ENCODE measurements at places on chromosomes 7 and 10.

DNA sequence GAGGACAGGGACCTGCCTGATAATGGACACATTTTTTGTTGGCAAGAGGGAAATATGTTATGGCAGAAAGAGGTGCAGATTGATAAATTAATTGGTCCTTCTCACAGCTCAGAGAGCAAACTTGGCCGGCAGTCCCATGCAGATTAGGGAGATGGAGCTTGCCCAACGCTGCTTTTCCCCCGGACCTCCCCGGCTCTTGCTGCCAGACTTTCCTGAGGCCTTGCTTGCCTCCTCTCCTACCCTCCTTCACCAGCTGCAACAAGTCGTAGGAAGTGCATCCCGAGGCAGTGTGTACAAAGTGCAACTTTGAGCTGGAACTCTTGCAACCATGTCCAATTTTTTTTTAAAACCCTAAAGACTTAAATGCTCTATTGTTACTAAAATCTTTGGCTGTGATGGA, 215.5 kb downstream of the LRMDA start:
- DNase-seq: no peak

DNA sequence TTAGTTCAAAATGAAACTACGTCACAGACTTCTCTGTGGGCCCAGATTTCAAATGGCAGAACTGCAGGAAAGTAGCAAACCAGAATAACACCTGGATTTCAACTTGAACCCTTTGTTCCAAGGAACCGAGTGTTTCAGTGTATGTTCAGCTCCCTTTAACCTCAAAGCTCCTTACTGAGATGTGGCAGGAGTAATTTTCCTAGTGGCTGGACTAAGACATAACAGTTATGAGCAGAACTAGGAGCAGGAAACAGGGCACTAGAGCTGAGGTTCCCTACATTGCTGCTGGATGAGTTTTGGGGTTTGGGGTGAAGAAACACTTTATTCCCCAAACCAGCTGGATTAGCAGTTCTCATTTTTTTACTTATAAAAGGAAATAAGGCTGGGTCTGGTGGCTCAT, 50.1 kb downstream of the NSUN6 start:
- no peak for DNase-seq

- no peak for DNase-seq
These were observed 78.0 kb upstream of the C1QL3 start for GRCh38 chr10:16599662-16600061.

GRCh38 chr10:123974406-123974805, 82.8 kb upstream of the CPXM2 start:
- no peak for DNase-seq

DNA sequence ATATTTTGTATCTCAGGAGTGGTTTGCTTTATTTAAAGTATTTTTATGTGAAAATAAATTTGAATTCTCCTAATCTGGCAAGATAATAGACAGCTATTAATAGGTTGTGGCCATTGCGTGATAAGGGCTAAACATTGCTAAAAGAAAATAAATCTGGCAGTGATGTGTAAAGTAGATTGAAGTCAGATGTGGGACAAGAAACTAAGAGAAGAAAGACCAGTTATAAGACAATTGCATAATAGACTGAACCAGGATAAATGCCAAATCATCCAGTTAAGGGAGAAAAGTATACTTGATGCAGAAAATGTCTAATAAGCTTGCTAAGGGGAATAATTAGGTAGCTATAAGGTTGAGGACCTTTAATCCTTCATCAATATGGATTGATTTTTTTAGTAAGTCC, 197.5 kb upstream of the CSTF2T start:
- no peak for DNase-seq

DNA sequence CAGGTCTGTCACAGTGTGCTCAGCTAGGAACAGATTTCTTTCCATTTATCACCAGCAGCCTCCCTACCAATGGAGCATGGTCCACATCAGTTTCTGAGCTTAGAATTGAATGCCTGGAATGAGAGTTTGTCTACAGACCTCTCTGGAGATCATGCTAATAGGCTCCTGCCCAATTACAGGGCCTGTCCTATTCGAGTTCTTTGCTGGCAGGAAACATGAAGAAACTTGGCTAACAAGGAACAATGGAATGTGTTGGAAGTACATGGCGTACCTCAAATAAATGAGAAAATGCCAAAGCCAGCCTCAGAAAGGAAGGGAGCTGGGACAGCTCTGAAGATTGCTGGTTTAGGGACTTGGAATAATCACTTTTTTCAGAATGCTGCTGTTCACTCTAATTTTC, 186.0 kb upstream of the AKR1E2 start:
- DNase-seq: no peak

DNA sequence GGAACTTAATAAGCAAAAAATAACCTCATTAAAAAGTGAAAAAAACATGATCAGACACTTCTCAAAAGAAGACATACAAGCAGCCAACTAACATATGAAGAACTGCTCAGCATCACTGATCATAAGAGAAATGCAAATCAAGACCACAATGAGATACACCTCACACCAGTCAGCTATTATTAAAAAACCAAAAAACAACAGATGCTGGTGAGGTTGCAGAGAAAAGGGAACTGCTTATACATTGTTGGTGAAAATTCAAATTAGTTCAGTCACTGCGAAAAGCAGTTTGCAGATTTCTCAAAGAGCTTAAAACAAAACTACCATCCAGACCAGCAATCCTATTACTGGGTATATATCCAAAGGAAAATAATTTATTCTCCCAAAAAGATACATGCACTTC, 513.3 kb downstream of the MDFIC start:
- DNase-seq: no peak

- DNase-seq: no peak
These were observed 143.0 kb downstream of the RAPGEF5 start for GRCh38 chr7:22214000-22214399.

- DNase-seq: no peak
These were observed 64.8 kb downstream of the RBM20 start for GRCh38 chr10:110708776-110709443.

- DNase-seq: no peak
These were observed 462.4 kb upstream of the KLF6 start for GRCh38 chr10:4247379-4247778.

Measured in stimulated activated CD4-positive, alpha-beta T cell treated with anti-CD3 and anti-CD28 coated beads, Interleukin-1b, Interleukin-23, amount 100 ng/mL, for 4 hours (primary cell).